ENCODE measurements at places on chromosomes 3 and 15.

GRCh38 chr3:124592658-124593441 lies 137.4 kb upstream of the UMPS start:
- no peak overlapping the region for H3K4me3 ChIP-seq
- H3K27me3 ChIP-seq, result peaks cover 4% of the 10 kb centered on the region

DNA sequence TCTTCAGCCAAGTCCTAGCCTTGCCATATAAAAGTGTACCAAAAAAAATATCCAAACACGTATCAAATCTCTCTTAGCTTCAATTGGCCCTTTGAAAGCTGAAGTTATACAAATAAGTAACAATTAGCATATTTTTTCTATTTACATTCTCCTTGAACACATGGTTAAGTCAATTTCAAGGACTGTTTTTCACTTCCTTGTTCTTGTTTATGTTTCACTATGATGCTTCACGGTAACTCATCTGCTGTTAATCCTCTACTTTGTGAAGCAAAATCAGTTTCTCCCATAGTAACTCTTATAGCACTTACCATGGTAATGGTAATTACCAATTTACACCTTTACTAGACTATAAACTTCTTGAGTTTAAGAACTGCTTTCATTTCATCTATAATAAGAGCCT lies 10.6 kb upstream of the SPRED1 start:
- no peaks in the 10 kb centered on the region for H3K27me3 ChIP-seq
- H3K4me1 ChIP-seq, result peaks cover 12% of the 10 kb centered on the region
- no peak overlapping the region for H3K4me3 ChIP-seq
- H3K27ac ChIP-seq, result no peak overlapping the region

DNA sequence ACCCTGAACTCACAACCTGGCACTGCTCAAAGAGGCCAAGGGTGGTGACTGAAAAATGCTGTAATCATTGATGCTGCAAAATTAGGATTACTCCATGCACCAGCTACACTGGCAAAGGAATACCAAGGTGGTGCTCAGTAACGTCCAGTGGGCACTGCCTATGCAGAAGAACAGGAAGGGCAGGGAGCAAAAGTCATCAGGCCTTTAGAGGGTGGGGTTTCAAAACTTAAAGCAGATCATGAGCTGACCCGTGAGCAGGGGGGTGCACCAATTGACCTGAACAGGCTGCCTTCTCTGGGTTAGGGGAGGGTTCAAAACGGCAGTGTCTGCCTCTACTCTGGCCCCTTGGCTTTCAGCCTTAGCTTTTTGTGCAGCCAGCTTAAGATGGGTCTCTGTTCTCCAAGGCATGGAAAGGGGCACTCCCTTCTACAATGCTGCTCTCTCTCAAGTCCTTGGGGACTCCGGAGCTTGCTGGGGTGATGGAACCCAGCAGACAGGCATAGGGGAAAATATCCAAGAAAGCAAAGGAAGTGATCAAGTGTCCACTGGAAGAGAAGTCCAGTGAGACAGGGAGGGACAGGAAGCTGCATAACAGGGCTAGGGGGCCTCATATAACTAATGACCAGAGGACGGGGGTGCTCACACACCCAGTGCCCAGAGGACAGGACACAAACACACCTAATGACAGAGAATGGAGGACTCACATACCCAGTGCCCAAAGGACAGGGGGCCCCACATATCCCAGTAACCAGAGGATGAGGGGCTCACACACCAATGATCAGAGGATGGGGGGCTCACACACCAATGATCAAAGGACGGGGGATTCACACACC lies 11.4 kb downstream of the RAB6B start:
- H3K36me3 ChIP-seq, result peaks cover 8% of the 10 kb centered on the region
- H3K4me3 ChIP-seq, result no peak overlapping the region
- H3K27ac ChIP-seq, result no peak overlapping the region
- peaks cover 1% of the 10 kb centered on the region for H3K27me3 ChIP-seq
- no peak for DNase-seq

DNA sequence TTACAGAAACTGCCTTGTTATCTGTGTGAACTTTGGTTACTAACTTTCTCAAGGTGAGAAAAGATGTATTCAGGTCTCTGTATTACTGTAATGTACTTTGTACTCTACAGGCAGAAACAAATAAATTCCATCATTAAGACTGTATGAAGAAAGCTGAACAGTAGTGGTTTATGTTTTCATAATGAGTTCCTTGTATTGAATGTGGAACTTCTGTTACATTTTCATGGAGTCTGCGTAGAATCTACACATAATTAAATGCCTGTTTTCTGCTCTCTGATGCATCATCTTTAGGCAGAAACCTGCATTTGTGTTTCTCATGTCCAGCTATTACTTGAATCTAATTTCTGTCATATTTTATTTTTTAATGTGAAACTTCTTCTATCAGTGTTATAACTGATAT lies 302.8 kb downstream of the NLGN1 start:
- H3K27ac ChIP-seq, result no peak overlapping the region
- DNase-seq, result no peak
- H3K36me3 ChIP-seq, result no peaks in the 10 kb centered on the region
- peaks cover 2% of the 10 kb centered on the region for H3K27me3 ChIP-seq

DNA sequence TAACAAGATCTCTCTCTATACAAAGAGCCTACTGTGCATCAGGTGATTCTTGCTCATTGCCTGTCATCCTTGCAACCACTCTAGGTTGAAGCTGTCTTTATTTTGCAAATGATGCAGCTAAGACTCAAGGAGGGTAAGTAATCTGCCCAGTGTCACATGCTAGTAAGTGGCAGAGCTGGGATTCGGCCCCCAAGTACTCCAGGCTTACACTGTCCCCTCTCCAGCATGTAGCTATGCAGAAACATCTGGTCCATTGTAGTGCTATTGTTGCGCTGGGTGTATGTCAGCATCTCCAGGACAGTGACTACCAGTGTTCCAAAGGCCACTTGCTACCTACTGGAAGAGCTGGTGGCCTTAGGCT lies 248.9 kb downstream of the SLCO3A1 start:
- peaks cover 12% of the 10 kb centered on the region for H3K4me1 ChIP-seq
- peaks cover 3% of the 10 kb centered on the region for H3K36me3 ChIP-seq
- H3K4me3 ChIP-seq, result no peak overlapping the region
- H3K27ac ChIP-seq, result peak overlapping the region; percentile 68
- no peak for DNase-seq

- no peaks in the 10 kb centered on the region for H3K27me3 ChIP-seq
- no peak overlapping the region for H3K27ac ChIP-seq
- H3K4me3 ChIP-seq, result no peak overlapping the region
Measured at GRCh38 chr3:140499114-140499757, 178.6 kb upstream of the TRIM42 start.

- no peak overlapping the region for H3K4me3 ChIP-seq
- no peak for DNase-seq
- no peaks in the 10 kb centered on the region for H3K27me3 ChIP-seq
Measured at GRCh38 chr3:185172086-185173049, 19.5 kb upstream of the C3orf70 start.

GRCh38 chr15:81052046-81052445 lies 51.3 kb downstream of the TLNRD1 start:
- DNase-seq, result no peak
- H3K4me1 ChIP-seq, result no peaks in the 10 kb centered on the region
- H3K27ac ChIP-seq, result no peak overlapping the region
- H3K27me3 ChIP-seq, result no peaks in the 10 kb centered on the region

DNA sequence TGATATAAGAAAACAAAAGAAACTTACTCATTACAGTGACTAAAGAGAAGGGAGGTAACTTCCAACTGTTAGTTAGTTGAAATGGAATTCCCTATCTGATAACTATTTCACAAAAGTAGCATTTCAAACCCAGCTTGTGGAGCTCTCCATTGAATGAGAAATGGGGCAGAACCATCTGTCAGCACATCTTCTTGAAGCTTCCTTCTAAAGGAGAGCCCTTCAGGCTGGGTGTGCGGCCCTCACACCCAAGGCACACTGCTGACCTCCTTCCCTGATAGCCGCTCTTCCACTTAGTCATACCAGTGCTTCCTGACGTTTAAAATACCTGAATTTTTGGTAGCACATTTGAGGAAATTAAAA lies 28.1 kb upstream of the VEPH1 start:
- H3K4me3 ChIP-seq, result no peak overlapping the region
- no peaks in the 10 kb centered on the region for H3K36me3 ChIP-seq
- H3K4me1 ChIP-seq, result peaks cover 20% of the 10 kb centered on the region
- DNase-seq, result no peak
- H3K27me3 ChIP-seq, result peaks cover 4% of the 10 kb centered on the region

GRCh38 chr15:57198654-57199291 lies 177.5 kb upstream of the CGNL1 start:
- no peak overlapping the region for H3K27ac ChIP-seq
- no peak overlapping the region for H3K4me3 ChIP-seq
- H3K4me1 ChIP-seq, result peaks cover 3% of the 10 kb centered on the region
- DNase-seq, result no peak
- H3K27me3 ChIP-seq, result no peaks in the 10 kb centered on the region

DNA sequence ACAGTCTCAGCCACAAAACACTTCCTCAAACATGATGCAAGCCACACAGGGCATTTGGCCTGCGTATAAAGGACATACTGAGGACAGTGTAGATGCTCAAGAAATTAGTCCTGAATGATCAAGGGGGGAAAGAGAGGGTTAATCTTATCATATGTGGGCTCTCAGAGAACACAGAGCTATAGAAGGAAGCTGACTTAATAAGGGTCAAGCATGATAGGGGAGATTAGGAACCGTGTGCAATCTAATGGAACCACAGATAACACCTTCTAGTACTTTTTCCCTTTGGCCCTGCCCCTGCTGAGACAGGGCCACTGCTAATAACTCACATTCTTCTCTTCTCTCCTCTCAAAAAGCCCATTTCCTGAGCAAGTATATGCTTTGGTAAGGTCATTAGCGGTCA lies 114.1 kb upstream of the ADAMTS9 start:
- H3K4me3 ChIP-seq, result no peak overlapping the region
- H3K27me3 ChIP-seq, result no peaks in the 10 kb centered on the region
- H3K36me3 ChIP-seq, result no peaks in the 10 kb centered on the region
- H3K4me1 ChIP-seq, result peaks cover 20% of the 10 kb centered on the region
- H3K27ac ChIP-seq, result no peak overlapping the region

DNA sequence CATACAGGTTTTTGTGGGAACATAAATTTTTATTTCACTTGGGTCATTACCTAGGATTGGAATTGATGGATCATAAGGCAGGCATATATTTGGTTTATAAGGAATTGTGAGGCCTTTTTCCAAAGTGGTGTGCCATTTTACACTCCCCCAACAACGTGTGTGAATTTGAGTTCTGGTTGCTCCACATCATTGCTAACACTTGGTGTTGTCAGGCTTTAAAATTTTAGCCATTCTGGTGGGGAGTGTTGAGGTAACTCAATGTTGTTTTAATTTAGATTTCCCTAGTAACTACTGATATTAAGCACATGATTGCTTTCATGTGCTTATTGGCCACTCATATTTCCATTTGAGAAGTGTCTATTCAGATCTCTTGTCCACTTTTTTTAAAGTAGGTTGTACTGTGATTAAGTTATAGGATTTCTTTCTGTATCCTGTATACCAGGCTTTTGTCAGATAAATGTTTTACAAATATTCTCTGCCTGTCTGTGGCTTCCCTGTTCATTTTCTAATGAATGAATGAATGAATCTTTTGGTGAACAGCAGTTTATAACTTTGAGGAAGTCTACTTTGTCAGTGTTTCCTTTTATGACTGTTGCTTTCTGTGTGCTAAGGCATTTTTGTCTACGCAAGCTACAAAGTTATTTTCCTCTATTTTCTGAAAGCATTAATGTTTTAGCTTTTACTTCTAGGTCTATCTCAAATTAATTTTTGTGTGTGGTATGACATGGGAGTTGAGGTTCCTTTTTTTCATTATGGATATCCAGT lies 17.9 kb upstream of the NR2C2 start:
- H3K4me1 ChIP-seq, result no peaks in the 10 kb centered on the region
- H3K4me3 ChIP-seq, result no peak overlapping the region
- peaks cover 55% of the 10 kb centered on the region for H3K36me3 ChIP-seq
- DNase-seq, result no peak
- H3K27me3 ChIP-seq, result peaks cover 3% of the 10 kb centered on the region

GRCh38 chr3:196513697-196514349 lies 1.3 kb downstream of the SMCO1 start:
- DNase-seq, result no peak
- no peak overlapping the region for H3K27ac ChIP-seq
- no peak overlapping the region for H3K4me3 ChIP-seq
- H3K4me1 ChIP-seq, result no peaks in the 10 kb centered on the region

GRCh38 chr3:50673931-50674330 lies 796 bp upstream of the DOCK3 start:
- no peak for DNase-seq
- H3K36me3 ChIP-seq, result peaks cover 8% of the 10 kb centered on the region
- H3K4me1 ChIP-seq, result peaks cover 7% of the 10 kb centered on the region
- peak overlapping the region; percentile 77 for H3K4me3 ChIP-seq
- peaks cover 10% of the 10 kb centered on the region for H3K27me3 ChIP-seq

DNA sequence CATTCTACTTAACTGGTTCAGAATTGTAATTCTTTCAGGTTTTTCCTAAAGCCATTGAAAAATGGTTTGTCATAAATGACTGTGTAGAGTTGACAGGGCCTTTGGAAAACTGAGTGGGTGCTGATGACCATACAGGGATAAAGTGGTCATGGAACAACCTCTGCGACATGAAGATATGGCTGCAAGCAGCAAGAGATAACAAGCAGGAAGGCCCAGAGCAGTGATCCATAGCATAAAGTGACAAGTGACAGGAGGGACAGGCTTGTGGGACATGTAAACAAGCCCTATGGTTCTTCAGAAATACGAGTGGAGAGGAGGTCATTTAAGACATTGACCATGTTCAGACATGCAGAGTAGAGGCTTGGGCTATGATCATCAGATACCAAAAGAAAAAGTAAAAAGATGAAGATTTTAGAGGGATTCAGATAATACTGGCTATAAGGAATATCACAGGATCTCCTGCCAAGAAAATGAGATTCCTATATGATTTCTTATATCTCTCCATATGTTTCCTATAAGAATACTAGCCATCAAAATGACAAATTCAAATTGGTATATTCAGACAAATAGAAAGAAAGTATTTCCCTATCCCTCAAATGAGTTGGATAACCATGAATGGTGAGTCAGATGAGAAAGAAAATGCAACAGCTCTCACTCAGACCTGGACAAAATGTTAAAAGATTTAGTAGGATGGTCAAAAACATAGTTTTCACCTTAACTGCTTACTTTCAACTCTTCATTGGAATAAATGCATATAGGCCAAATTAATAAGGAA lies 827.6 kb upstream of the CFAP20DC start:
- H3K27me3 ChIP-seq, result peaks cover 3% of the 10 kb centered on the region
- H3K36me3 ChIP-seq, result no peaks in the 10 kb centered on the region
- DNase-seq, result no peak
- no peaks in the 10 kb centered on the region for H3K4me1 ChIP-seq
- H3K4me3 ChIP-seq, result no peak overlapping the region

- no peak overlapping the region for H3K4me3 ChIP-seq
- no peak for DNase-seq
- peaks cover 6% of the 10 kb centered on the region for H3K27me3 ChIP-seq
- no peaks in the 10 kb centered on the region for H3K4me1 ChIP-seq
- no peak overlapping the region for H3K27ac ChIP-seq
Measured at GRCh38 chr3:52094571-52095485, 38.5 kb upstream of the DUSP7 start.
